ENCODE measurements at places on chromosomes 6 and 20.

DNA sequence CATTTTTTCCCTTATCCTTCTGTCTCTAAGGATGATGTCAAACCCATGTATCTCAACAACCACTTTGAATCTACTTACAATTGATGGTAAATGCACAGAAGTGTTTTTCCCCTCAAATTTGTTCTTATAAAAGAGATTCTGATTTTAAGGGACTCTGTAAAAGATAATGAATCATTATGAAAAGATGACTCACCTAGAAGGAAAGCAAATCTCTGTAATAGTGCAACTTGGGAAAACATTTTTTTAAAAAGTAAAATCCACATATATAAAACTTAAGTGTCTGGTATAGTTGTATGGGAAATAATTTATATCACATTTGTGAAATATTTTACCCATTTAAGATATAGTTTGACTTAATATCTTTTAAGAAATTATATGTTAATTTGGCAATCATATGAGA is 137.0 kb downstream of the TINAG start:
- DNase-seq: no peak
- no peaks in the 10 kb centered on the region for H3K4me1 ChIP-seq
- no peaks in the 10 kb centered on the region for H3K36me3 ChIP-seq

- no peaks in the 10 kb centered on the region for H3K36me3 ChIP-seq
- H3K27ac ChIP-seq: no peak overlapping the region
- no peak overlapping the region for H3K4me3 ChIP-seq
- H3K27me3 ChIP-seq: no peaks in the 10 kb centered on the region
- DNase-seq: no peak
- peaks cover 29% of the 10 kb centered on the region for H3K4me1 ChIP-seq
These were observed 211.3 kb downstream of the ARID1B start for GRCh38 chr6:156988276-156989158.

DNA sequence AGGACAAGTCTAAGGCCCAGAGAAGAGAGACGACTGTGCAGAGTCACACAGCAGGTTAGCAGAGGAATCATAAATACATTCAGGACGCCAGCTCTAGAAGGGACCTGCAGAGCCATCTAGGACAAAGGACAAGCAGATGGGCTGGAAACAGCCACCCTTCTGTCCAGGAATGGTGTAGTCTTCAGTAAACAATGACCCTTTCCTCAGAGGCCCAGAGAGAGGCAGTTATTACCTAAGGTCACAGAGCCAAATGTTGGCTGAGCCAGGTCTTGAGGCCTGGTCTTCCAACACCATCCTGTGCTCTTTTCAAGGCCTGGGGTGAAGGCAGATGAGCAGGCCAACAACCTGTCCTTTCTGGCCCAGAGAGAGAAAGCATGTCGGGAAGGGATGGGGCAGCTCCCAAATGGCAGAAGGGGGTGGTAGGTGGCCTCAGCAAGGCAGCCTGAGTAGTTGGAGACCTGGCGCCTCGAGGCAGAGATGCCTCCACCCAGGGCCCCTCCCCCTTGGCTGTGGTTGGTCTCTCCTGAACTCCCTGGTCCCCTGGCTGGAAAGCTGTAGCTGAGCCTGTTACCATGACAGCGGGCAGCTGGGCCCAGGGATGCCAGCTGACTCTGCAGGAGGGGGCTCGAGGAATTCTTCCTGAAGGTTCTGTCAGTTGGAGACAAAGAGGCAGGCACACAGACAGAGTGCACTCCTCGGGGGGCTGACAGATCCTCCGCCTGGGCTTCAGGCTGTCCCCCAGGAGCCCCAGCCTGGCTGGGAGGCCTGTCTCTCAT is 24.8 kb downstream of the EPB41L1 start:
- no peak for DNase-seq
- H3K27me3 ChIP-seq: no peaks in the 10 kb centered on the region
- H3K4me1 ChIP-seq: peaks cover 6% of the 10 kb centered on the region
- H3K36me3 ChIP-seq: no peaks in the 10 kb centered on the region
- no peak overlapping the region for H3K4me3 ChIP-seq

DNA sequence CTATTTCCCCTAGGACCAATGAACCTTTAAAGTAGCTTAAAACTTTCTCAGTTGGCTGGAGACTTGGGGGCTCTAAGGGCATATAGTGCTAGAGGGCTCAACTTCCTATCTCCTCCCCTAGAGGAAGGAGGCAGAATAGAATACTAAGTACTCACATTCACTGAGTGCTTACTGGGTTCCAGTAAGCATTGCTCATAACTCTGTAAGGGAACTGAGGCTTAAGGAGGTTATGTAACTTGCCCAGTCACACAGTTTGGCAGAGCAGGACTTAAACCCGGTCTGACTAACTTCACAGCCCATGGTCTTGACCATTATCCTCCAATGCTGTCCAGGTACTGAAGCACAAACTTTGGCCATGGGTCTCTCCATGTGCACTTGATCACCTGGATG is 12.5 kb downstream of the SESN1 start:
- H3K27me3 ChIP-seq: no peaks in the 10 kb centered on the region
- no peak overlapping the region for H3K4me3 ChIP-seq
- no peaks in the 10 kb centered on the region for H3K36me3 ChIP-seq
- H3K27ac ChIP-seq: no peak overlapping the region

GRCh38 chr6:24374612-24375011 is 16.8 kb upstream of the DCDC2 start:
- no peak for DNase-seq
- no peaks in the 10 kb centered on the region for H3K4me1 ChIP-seq
- H3K4me3 ChIP-seq: no peak overlapping the region
- no peaks in the 10 kb centered on the region for H3K27me3 ChIP-seq

GRCh38 chr20:40966516-40967185 is 62.0 kb upstream of the TOP1 start:
- peaks cover 12% of the 10 kb centered on the region for H3K27me3 ChIP-seq
- no peak overlapping the region for H3K27ac ChIP-seq
- H3K4me3 ChIP-seq: no peak overlapping the region
- peaks cover 20% of the 10 kb centered on the region for H3K4me1 ChIP-seq

DNA sequence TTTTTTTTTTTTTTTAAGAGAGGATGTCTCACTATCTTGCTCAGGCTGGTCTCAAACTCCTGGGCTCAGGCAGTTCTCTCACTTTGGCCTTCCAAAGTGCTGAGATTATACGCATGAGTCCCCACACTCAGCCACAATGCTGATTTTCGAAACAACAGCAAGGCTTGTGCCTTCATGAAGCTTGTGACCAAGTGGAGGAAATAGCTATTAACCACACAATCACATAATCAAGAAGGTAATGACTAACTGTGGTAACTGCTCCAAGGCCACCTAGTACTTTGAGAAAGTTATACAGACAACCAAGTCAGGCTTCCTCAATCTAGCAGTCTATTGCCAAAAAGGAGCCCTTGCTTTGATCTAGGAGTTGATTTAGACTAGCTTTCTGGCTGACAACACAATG is 46.3 kb downstream of the SOD2 start:
- no peak overlapping the region for H3K27ac ChIP-seq
- no peaks in the 10 kb centered on the region for H3K4me1 ChIP-seq
- no peak for DNase-seq
- H3K27me3 ChIP-seq: no peaks in the 10 kb centered on the region
- no peak overlapping the region for H3K4me3 ChIP-seq

DNA sequence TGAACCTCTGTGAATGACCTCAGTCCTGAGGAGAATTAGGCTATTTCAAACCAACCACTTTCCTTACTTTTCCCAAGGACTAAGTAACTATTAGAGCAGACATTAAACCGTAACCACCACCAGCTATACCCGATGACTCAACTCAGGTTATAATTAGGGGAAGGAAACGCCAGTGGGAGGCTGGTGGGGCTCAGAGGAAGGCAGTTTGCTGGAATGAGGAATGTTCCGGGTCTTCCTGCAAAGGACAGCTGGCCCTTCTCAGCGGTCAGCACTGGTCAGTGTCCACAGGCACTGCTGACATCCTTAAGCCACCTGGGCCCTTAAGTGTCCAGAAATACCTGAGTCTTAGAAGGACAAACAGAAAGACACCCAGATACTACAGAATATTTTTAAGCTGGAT is 515.2 kb downstream of the MAFB start:
- no peaks in the 10 kb centered on the region for H3K4me1 ChIP-seq
- no peak overlapping the region for H3K27ac ChIP-seq
- H3K27me3 ChIP-seq: peaks cover 29% of the 10 kb centered on the region

DNA sequence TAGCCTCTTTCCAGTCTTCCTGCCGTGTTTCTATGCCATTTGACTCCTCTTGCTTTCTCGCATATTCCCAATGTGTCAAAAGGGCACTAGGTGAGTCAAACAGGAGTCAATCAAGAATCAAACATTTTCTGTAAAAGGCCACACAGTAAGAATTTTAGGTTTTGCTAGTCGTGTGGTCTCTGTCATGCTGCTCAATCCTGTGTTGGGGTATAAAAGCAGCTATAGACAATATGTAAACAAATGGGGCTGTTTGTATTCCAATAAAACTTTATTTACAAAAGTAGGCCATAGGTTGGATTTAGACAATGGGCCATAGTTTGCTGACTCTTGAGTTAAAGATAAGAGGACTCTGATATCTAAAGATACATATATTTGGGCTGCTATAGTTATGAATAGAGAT is 235.4 kb upstream of the BTBD3 start:
- no peak for DNase-seq
- H3K4me1 ChIP-seq: no peaks in the 10 kb centered on the region
- no peak overlapping the region for H3K27ac ChIP-seq
- H3K36me3 ChIP-seq: no peaks in the 10 kb centered on the region
- peaks cover 14% of the 10 kb centered on the region for H3K27me3 ChIP-seq

DNA sequence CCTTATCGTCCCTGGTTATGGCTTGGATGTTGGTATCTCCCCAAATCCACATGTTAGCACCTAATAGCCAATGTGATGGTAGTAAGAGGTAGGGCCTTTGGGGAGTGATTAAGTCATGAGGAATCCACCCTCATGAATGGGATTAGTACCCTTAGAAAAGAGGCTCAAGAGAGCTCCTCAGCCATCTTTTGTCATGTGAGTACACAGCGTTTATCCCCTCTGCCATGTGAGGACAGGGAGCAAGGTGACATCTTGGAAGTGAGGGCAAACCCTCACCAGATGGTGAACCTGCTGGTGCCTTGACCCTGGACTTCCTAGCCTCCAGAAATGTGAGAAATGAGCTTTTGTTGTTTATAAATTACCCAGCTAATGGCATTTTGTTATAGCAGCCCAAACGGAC is 16.1 kb upstream of the SIRPB2 start:
- no peaks in the 10 kb centered on the region for H3K27me3 ChIP-seq
- H3K27ac ChIP-seq: no peak overlapping the region
- H3K4me1 ChIP-seq: peaks cover 7% of the 10 kb centered on the region
- H3K4me3 ChIP-seq: no peak overlapping the region
- H3K36me3 ChIP-seq: no peaks in the 10 kb centered on the region

GRCh38 chr20:62628691-62629090 is 13.6 kb upstream of the SLCO4A1 start:
- DNase-seq: no peak
- H3K36me3 ChIP-seq: no peaks in the 10 kb centered on the region
- no peaks in the 10 kb centered on the region for H3K27me3 ChIP-seq
- H3K4me1 ChIP-seq: peaks cover 29% of the 10 kb centered on the region

DNA sequence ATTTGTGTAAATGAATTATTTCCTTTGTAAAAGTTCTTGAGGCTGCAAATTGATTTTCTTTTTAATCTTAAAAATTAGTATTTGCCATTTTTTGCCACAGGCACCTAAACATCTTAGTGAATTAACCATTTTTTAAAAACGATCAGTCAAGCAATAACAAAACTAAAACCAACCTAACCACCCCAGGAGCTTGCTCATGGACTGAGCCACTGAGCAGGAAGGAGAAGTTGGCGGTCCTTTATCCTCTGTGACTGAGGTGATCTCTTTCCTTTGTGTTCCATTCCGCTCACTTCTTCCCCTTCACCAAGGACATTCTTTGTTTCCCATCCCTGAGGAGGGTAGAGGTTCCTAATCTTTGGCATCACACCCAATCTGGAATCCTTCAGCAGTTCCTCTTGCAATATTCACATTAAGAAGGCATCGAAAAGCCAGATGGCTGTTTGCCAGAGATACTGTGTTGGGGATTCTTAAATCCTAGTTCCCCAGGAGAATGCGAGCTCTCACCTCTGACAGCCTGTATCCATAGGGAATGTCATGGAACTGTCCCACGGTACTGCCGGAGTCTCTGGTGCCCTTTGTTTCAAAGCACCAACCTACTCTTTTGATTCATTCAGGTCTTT is 30.5 kb downstream of the RPRD1B start:
- H3K27ac ChIP-seq: no peak overlapping the region
- H3K4me1 ChIP-seq: no peaks in the 10 kb centered on the region
- no peaks in the 10 kb centered on the region for H3K27me3 ChIP-seq
- DNase-seq: no peak
- no peak overlapping the region for H3K4me3 ChIP-seq

- peaks cover 40% of the 10 kb centered on the region for H3K36me3 ChIP-seq
- H3K27me3 ChIP-seq: no peaks in the 10 kb centered on the region
- no peak for DNase-seq
- peaks cover 58% of the 10 kb centered on the region for H3K4me1 ChIP-seq
These were observed 38.5 kb upstream of the NAA20 start for GRCh38 chr20:19978511-19979210.

DNA sequence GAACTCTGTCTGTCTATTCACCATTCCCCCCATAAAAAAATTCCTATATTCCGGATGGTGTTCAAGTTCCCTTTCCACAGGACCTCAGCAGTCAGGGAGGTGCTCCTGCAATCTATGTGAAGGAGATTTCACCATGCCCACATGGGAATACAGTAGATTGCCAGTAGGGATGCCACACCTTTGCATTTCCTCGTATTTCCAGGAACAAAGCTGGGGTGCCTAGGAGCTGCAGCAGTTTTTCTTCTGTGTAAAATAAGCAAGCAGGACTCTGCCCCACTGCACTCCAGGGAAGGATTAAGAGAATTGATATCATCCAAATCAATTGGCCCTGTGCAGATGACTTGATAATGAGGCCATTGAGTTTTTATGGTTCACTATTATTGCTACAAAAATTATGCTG is 7.4 kb upstream of the KIF16B start:
- no peak overlapping the region for H3K4me3 ChIP-seq
- no peak for DNase-seq
- no peaks in the 10 kb centered on the region for H3K36me3 ChIP-seq

DNA sequence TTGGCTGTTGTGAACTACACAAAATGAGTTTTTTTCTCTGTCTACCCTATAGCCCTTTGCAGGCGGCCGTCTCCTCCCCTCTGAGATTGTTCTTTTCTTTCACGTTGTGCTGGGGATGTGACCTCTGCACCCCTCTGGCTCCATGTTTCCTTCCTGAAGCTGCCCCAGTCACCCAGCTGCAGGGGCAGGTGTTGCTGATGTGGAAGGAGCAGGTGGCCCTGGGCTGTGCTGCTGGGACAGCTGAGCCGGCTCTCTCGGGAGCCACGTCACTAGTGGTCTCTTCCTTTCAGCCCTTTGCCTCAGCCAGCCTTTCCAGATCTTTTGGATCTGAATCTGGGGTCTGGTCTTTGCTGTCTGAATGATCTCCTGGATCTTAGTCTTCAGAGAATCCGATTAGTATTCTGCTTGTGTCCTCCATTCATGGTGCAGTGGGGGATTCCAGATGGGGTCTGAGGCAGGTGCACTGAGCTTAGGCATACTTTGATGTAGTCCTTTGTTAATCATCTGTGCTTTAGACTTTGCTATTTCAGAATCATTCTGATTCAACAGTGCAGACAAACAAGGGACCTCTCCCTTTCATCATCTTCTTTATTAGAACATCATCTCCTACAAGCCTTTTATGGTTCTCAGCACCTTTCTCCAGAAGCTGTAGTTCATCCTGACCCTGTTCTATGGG is 31.4 kb downstream of the TMEM181 start:
- H3K36me3 ChIP-seq: peaks cover 72% of the 10 kb centered on the region
- H3K27ac ChIP-seq: no peak overlapping the region
- no peaks in the 10 kb centered on the region for H3K27me3 ChIP-seq
- H3K4me3 ChIP-seq: no peak overlapping the region
- H3K4me1 ChIP-seq: no peaks in the 10 kb centered on the region

- H3K36me3 ChIP-seq: no peaks in the 10 kb centered on the region
- H3K4me1 ChIP-seq: no peaks in the 10 kb centered on the region
- peak overlapping the region; percentile 22 for H3K27ac ChIP-seq
- H3K4me3 ChIP-seq: no peak overlapping the region
These were observed 138.0 kb downstream of the NFATC2 start for GRCh38 chr20:51404297-51405060.
